ENCODE measurements at places on chromosomes 2 and 18. TPM values are rescaled to one million over a fixed set of nuclear protein-coding genes. Genes with fewer than 3 reads are reported as not detected.

DNA sequence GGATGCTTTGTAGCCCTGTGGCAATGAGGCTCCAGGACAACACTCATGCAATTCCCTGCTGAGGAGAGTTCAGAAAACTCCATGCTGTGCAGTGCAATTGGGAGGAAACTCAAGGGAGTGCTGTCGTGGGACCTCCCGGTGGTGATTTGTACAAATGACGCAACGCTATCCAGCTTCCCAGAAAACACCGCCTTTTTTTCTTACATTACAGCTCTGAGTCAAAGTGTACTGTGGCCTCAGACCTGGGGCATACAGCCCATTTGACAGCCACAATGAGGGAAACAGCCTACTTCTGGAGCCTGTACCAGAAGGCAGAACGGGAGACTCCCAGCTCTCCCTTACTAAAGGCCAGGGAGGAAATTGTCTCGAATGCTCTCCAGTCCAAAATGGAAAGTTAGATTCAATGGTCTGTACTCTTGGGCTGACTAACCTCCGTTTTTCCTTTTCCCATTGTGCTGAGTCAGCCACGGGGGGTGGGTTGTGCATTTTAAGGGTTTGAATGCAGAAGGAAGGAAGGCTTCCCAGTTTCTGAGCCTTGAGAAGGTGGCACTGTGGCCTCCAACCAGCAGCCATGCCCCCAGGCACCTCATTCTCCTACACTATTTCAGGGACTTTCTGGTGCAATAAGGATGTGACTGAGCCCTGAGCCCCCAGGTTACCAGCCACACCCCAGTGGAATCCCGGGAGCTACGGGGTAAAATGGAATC is 16.4 kb upstream of the CYP1B1 start:
- DNase-seq: peak; percentile 85

- no peak for DNase-seq
Observed at GRCh38 chr2:207257251-207258250, 91.8 kb upstream of the KLF7 start.

- no peak for DNase-seq
Observed at GRCh38 chr2:24834733-24835395, 41.6 kb downstream of the CENPO start.

DNA sequence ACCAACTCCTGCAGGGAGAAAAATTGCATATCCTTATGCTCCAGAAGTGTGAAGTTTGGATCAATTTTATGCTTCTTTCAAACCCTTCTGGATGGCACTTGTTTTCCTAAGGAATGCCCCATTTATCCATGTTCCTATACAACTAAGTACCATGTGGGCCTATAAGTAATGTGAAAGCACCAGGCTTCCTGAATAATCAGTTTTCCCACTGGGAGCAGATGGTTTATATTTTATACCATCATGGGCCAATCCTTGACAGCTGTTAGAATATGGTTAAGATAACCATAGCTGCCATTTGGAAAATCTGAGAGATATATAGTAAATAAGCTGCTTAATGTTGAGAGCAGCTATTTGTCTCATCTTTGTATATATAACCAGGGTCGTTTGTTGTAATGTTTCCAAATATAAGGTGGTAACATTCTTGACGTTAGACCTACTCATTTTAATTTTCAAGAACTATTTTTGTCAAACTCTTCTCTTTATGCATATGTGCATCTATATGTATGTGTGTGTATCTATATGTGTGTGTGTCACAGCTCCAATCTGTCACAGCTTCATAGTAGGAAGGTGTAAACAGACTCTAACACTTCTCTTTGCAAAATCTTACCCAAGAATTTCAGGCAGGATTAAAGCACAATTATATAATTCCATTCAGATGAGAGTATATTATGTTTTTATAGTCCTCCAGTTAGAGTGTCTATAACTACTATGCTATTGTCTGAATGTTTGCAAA is 458.7 kb upstream of the GCFC2 start:
- no peak for DNase-seq

MC5R gene
- total RNA-seq: not detected

- DNase-seq: no peak
Observed at GRCh38 chr2:132372276-132372675, 44.3 kb upstream of the GPR39 start.

CYP1B1 gene
- total RNA-seq: 118 TPM

GRCh38 chr2:24174851-24175277 is at the start of gene FAM228A:
FAM228A (plus strand) TSS chr2:24175053; CDS start chr2:24175481, 428 bp downstream.
- DNase-seq: no peak

- DNase-seq: no peak
Observed at GRCh38 chr18:8900552-8900951, 195.2 kb downstream of the MTCL1 start.

GRCh38 chr2:176074919-176075425 is 8.8 kb downstream of the EVX2 start:
- DNase-seq: no peak

- no peak for DNase-seq
Observed at GRCh38 chr2:1478311-1479305, 65.3 kb downstream of the TPO start.

All from uterus (tissue), 4 donors.